ENCODE measurements at places on chromosomes 4 and X. TPM values are rescaled to one million over a fixed set of nuclear protein-coding genes. Genes with fewer than 3 reads are reported as not detected.

The MFAP3L gene
- 3.6 TPM for total RNA-seq

The ADH7 gene
- total RNA-seq, result not detected

The GYPE gene
- 1.7 TPM for total RNA-seq

The MEPE gene
- total RNA-seq, result not detected

The SOX3 gene
- total RNA-seq, result not detected

The CENPVL1 gene
- not detected for total RNA-seq

The PALLD gene
- 87.9 TPM for total RNA-seq

The PDS5A gene
- 69.8 TPM for total RNA-seq
